ENCODE measurements at places on chromosomes 3 and 15.

DNA sequence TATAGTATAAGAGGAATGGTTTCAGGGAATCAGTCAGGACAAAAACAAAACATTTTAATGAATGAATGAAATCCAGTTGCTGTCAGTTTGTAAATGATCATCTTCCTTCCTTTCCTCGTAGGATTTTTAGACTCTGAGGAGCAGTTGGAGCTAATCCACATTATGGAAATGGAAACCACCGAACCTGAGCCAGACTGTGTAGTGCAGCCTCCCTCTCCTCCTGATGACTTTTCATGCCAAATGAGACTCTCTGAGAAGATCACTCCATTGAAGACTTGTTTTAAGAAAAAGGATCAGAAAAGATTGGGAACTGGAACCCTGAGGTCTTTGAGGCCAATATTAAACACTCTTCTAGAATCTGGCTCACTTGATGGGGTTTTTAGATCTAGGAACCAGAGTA is 3.1 kb downstream of the TIPARP start:
- no peaks in the 10 kb centered on the region for H3K4me1 ChIP-seq
- H3K36me3 ChIP-seq, result 0 out of 2 replicates have a peak, but pooled peaks cover 3% of the 10 kb centered on the region
- no peaks in the 10 kb centered on the region for H3K27me3 ChIP-seq
- no peak for DNase-seq

- peaks cover 17% of the 10 kb centered on the region for H3K4me1 ChIP-seq
Observed at GRCh38 chr3:61704807-61705206, 143.4 kb downstream of the PTPRG start.

DNA sequence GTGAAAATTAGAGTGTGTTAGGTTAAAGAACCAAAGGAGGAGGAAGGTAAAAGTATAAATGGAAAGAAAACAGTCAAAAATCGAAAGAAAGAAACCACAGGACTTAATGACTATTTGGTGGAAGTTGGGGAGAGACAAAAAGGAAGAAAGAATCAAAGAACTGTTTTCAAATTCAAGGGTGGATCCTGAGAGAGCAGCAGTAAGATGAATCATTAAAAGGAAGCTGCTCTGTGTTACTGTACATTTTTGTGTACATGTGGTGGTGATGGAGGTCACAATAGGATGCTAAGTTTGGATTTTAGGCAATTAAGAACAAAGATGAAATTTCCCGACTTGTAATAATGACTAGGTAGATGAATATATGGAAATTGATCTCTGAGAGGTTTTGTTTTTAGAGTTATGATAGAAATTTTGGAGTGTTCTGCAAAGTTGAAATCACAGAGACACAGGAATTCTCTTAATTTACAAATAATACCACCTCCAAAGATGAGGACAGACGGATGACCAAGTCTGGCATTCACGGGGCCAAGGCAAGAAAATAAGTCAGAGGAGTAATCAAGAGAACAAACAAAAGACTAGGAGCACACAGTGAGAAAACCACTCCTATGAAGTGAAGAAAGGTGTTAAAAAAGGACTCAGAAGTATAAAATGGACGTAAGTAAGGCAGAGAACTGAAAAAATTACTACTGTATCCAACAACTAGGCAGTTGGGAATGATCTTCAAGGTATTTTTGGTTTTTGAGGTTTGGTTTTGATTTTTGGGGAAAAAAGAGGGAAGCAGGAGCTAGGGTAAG is 7.1 kb downstream of the DHX36 start:
- no peak for DNase-seq
- H3K27ac ChIP-seq, result no peak overlapping the region

DNA sequence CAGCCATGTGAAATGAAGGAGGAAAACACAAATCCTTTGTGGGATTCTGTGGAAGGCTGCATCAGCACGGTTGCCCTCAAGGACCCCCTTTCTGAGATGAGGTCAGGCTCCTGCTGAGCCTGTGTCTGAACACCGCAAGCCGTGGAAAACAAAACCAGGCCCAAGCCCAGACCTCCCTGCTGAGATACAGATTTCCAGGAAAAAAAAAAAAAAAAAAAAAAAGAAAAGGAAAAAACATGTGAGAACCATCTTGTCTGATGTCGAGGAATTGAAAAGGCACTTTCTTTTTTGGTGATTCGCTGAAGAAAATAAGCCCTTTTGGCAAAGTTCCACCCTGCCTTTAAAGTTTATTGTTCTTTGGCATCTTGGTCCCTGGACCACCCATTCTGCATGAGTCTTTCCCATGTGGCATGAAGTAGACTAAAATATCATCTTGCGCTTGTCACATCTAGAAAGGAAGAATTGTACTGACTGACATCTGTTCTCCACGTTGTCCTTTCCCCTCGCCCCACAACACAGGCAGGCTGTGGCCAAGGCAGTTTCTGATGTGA is 117.6 kb downstream of the CHST2 start:
- H3K27ac ChIP-seq, result no peak overlapping the region
- no peaks in the 10 kb centered on the region for H3K27me3 ChIP-seq
- no peak overlapping the region for H3K4me3 ChIP-seq
- no peak for DNase-seq
- H3K4me1 ChIP-seq, result no peaks in the 10 kb centered on the region

DNA sequence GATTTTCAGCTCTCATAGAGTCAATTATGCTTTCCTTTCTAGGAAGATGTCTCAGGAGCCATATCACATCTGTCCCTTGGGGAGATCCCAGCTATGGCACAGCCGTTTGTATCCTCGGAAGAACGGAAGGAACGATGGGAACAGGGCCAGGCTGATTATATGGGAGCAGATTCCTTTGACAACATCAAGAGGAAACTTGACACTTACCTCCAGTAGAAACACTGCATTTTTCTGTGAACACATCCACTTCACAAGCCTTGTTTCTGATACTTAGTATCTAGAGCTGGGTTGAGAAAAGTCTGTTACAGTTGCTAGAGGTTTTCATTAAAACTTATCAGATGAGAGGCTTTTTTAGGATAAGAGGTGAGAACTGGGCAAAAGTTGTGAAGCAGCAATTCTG is 35.4 kb downstream of the GYG1 start:
- 0 out of 2 replicates have a peak, but pooled peaks cover 2% of the 10 kb centered on the region for H3K4me1 ChIP-seq
- no peak overlapping the region for H3K4me3 ChIP-seq
- H3K27me3 ChIP-seq, result no peaks in the 10 kb centered on the region
- no peak overlapping the region for H3K27ac ChIP-seq
- DNase-seq, result no peak

DNA sequence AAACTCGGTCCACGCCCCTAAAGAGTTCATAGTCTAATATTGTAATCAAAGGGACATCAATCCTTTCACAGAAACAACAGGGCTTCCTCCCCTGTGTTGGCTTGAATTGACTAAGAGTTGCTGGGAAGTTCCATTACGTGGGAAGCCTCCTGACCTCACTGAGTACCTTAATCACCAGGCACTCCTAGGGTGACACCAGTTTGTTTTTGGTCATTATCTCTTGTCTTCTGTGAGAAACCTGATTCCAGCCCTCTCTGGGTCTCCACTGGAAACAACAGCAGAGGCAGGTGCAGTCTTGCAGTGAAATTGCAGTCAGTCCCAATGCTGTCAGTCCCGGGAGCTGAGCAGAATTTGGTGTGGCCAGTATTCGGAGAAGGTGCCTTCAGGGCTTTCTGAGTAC is 55.4 kb downstream of the BOC start:
- H3K4me3 ChIP-seq, result no peak overlapping the region
- DNase-seq, result no peak
- H3K36me3 ChIP-seq, result no peaks in the 10 kb centered on the region
- H3K27ac ChIP-seq, result no peak overlapping the region

GRCh38 chr3:35383719-35384555 is 255.4 kb upstream of the ARPP21 start:
- H3K27me3 ChIP-seq, result no peaks in the 10 kb centered on the region
- H3K27ac ChIP-seq, result no peak overlapping the region
- no peak for DNase-seq
- H3K4me3 ChIP-seq, result no peak overlapping the region
- H3K36me3 ChIP-seq, result no peaks in the 10 kb centered on the region

- no peak for DNase-seq
- H3K27me3 ChIP-seq, result no peaks in the 10 kb centered on the region
- no peaks in the 10 kb centered on the region for H3K36me3 ChIP-seq
- H3K4me1 ChIP-seq, result no peaks in the 10 kb centered on the region
Observed at GRCh38 chr3:175612487-175613196, 753.5 kb downstream of the NAALADL2 start.

GRCh38 chr3:31392568-31392967 is 140.2 kb upstream of the STT3B start:
- no peaks in the 10 kb centered on the region for H3K4me1 ChIP-seq
- H3K4me3 ChIP-seq, result no peak overlapping the region
- no peak for DNase-seq
- H3K27me3 ChIP-seq, result peaks cover 3% of the 10 kb centered on the region

DNA sequence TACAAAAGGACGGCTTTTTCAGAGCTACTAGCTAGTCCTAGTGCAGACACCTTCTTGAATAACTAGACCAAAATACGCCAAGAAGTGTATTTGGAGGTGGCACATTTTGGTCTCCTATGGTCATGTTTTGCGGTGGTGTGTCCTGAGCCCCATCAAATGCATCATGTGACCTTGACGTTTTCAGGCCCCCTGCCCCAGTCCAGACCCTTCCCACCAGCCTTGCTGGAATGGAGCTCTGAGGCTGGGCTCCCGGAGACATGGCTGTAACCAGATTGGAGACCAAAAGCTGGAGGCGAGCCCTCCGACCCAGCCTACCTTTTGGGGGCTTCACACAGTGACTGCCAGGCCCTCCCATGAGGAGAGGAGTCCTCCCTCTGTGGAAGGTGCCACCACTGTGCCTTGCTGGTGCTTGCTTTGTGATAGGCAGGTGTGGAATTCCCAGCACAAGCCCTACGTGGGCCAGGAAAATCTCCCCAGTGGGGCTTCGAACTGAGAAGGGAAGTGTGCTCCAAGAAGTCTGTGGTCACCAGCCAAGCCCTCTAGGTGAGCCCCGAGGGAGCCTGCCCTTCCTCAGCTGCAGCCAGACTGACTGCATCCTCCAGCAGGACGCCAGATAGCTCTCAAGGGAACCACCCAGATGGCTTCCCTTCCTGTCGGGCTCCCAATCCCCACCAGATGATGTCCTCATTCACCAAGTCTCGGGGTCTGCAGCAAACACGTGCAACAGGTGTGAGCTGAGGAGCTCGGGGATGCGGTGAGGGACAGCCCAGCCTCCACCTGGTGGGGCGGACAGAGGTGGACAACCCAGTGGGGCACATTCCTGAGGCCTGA is 126.2 kb downstream of the ASB7 start:
- no peaks in the 10 kb centered on the region for H3K27me3 ChIP-seq
- DNase-seq, result no peak
- H3K36me3 ChIP-seq, result no peaks in the 10 kb centered on the region
- no peak overlapping the region for H3K27ac ChIP-seq
- no peak overlapping the region for H3K4me3 ChIP-seq

- H3K4me3 ChIP-seq, result no peak overlapping the region
- no peak overlapping the region for H3K27ac ChIP-seq
- H3K4me1 ChIP-seq, result no peaks in the 10 kb centered on the region
- H3K36me3 ChIP-seq, result no peaks in the 10 kb centered on the region
Observed at GRCh38 chr3:35690271-35690670, 50.9 kb downstream of the ARPP21 start.

DNA sequence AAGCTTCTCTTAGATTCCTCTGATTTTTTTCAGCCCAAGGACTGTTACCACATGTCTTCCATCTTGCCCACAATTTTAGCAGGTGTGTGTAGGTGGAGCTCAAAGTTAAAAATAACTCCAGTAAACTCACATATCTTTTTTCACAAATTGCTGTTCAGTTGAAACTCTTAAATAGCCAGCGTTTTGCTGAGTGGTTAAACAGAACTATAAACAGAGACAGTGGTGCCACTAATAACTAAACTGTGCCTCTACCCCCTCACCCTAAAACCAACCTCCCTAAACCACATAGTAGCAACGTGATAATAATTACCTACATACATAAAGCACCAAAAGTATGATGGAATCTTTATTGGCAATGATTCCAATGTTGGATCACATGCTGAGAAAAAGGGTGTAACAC is 525.1 kb downstream of the PDCD6IP start:
- no peak overlapping the region for H3K4me3 ChIP-seq
- no peaks in the 10 kb centered on the region for H3K4me1 ChIP-seq
- H3K27ac ChIP-seq, result no peak overlapping the region
- H3K27me3 ChIP-seq, result no peaks in the 10 kb centered on the region
- no peaks in the 10 kb centered on the region for H3K36me3 ChIP-seq

DNA sequence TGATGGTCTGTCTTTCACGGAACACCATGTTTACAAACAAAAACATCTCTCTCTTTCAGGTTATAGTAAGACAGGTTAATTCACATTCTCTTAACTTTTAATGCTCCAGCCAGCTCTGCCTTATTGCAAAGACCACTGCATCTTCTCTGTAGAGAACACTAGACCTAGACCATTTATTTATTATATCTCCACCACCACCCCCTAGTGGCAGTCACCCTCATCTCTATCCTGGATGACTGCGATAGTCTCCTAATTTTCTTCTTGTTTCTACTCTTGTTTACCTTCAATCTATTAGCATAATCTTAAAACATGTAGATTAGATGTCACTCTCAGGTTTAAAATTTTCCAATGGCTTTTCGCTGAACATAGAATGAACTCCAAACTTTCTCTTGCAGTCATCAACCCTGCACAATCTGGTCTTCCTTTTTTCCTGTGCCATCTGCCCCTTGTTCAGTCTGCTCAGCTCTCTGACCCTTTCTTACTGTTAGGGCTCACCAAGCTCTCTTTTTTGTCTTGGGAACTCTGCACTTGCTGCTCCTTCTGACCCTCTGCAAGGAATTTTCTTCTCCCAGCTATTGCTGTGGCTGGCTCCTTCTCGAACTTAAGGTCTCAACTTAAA is 155.6 kb downstream of the SQOR start:
- peak; percentile 5 for DNase-seq
- no peaks in the 10 kb centered on the region for H3K4me1 ChIP-seq
- no peaks in the 10 kb centered on the region for H3K27me3 ChIP-seq
- no peak overlapping the region for H3K27ac ChIP-seq
- H3K36me3 ChIP-seq, result no peaks in the 10 kb centered on the region

DNA sequence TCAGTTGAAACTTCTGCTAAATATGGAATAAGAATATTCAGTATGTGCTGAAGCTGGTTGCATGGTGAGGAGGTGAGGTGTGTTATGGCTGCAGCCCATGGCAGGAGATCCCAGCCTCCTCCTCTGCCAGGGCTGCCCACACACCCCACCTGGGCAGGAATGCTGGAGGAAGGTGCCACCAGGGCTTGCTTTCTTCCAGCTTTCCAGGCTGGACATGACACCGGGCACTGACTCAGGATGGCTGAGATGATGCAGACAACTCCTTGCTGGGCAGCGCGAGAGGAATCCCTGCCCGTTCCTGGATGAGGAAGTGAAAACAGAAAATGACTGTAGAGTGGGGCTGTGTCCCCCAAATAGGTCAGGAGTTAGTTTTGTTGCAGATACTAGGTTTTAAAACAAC is 14.1 kb downstream of the GABRG3 start:
- H3K27ac ChIP-seq, result no peak overlapping the region
- no peak overlapping the region for H3K4me3 ChIP-seq
- no peaks in the 10 kb centered on the region for H3K4me1 ChIP-seq
- no peak for DNase-seq
- no peaks in the 10 kb centered on the region for H3K36me3 ChIP-seq

GRCh38 chr3:123341871-123342630 is 106.8 kb downstream of the ADCY5 start:
- H3K27me3 ChIP-seq, result no peaks in the 10 kb centered on the region
- no peaks in the 10 kb centered on the region for H3K36me3 ChIP-seq
- H3K4me1 ChIP-seq, result peaks cover 4% of the 10 kb centered on the region
- no peak for DNase-seq
- H3K27ac ChIP-seq, result no peak overlapping the region
- H3K4me3 ChIP-seq, result no peak overlapping the region

All from iPS DF 6.9 (cell line).